ENCODE measurements at places on chromosomes 3 and 15.

DNA sequence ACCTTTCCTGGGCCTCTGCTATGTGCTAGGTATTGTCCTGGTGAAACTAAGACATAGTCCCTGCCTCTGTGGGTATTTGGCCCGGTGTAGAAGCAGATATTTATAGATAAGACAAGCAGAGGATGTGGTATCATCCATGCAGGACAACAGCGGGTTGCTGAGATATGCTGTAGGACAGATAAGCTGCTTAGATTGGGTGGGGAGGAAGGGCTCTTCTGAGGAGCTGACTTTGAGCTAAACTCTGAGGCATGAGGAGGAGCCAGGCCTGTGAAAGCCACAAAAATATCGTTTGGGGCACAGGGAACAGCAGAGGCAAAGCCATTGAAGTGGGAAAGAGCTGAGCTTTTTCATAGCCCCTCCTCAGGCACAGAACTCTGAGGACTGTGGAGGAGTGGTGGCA lies 492.5 kb upstream of the CFAP20DC start:
- no peak for DNase-seq

DNA sequence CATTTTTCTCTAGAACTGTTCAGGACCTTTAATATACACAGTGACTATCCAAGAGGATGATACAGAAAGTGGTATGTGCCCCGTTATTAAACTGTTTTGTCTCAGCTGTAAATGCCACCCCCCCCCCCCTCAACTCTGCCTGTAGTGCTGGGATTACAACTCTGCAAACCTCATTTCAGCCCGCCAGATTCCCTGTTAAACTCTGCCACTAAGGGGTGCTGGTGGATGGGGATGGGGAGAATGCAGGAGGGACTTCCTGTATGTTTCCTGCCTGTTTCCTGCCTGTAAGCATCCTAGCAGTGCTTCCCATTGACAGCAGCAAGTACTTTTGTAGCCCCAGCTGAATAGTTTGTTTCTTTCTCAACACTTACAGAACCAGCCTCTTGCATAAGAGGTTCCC lies 301.7 kb upstream of the RORA start:
- no peak for DNase-seq

- DNase-seq, result no peak
These were observed 171.0 kb downstream of the TLE3 start for GRCh38 chr15:69926721-69927120.

DNA sequence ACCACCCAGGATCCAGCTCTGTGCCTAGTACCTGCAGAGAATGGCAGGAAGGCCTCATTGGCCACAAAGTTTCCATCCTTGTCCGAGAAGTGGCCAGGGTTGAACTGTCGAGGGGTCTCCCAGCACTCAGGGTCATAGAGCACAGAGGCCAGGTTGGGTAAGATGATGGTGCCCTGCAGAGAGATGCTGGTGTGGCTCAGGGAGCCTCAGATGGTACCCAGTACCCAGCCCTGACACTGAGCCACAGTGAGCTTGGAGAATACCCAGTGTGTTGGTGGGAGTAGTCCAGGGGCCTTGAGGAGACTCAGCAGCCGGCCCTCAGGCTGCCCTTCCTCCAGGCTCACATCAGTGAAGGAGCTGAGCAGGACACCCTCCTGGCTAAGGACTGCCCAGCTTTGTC lies 11.5 kb upstream of the PARL start:
- no peak for DNase-seq

GRCh38 chr3:31592764-31593163 lies 60.0 kb downstream of the STT3B start:
- DNase-seq, result no peak

GRCh38 chr15:63040954-63041353 lies 1.6 kb upstream of the TPM1 start:
- no peak for DNase-seq

GRCh38 chr3:164476631-164477030 lies 601.7 kb downstream of the SI start:
- no peak for DNase-seq

GRCh38 chr15:93917181-93917580 lies 314.2 kb upstream of the MCTP2 start:
- DNase-seq, result no peak
